Colonic mucosa (tissue), 4 donors: ENCODE measurements at places on chromosomes 2 and 18. TPM values are rescaled to one million over a fixed set of nuclear protein-coding genes. Genes with fewer than 3 reads are reported as not detected.

DNA sequence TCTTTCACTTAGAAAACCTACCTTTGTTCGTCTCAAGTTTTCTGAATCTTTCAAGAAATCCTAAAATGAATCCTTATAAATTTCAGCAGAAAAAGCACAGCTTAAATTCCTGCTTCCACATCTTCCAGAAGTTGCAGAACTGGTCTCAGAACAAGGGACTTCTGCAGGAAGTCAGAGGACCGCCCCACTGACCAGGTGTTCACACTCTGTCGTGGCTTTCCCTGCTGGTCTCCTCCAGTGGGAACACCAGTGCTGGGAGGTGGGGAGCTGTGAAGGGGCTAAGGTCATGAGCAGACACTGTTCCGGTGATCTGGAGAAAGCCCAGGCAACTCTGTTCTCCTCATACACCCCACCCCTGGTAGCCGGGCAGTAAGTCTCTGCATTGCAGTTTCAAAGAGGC lies 3.5 kb downstream of the FAM110C start:
- peak; percentile 69 for DNase-seq

DNA sequence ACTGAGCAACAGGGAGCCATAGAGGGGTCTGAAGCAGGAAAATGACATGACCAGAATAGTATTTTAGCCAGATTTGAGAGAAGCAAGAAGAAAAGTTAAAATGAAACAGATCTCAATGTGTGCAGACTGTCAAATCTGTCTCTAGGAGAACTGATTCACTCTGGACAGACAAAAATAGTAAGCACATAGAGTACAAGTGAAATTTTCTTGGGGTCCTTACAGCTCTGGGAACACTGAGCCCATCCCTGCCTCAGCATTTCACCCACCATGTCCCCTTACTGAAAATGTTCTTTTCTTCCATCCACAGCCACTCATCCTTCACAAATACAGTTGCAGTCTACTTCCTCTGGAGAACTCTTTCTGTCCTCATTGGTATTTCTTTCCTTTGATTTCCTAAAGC lies 359.2 kb downstream of the MTX2 start:
- no peak for DNase-seq

GRCh38 chr2:156320486-156321098 lies 11.9 kb downstream of the NR4A2 start:
- DNase-seq: peak; percentile 65

- DNase-seq: no peak
Measured at GRCh38 chr2:34121076-34121475, 522.0 kb upstream of the FAM98A start.

- no peak for DNase-seq
Measured at GRCh38 chr2:159185401-159186130, 100.9 kb downstream of the WDSUB1 start.

NPPC gene
- 3.2 TPM for total RNA-seq

RNF138 gene
- 53.2 TPM for total RNA-seq

TCF7L1 gene
- total RNA-seq: 0.99 TPM
